ENCODE measurements at places on chromosomes 13 and 19.
A peak's percentile ranks its signal among the peaks of the same experiment; 100 is the strongest.

GRCh38 chr19:35742121-35742724, at the start of gene IGFLR1:
TSS of gene IGFLR1 (minus strand) at chr19:35742452. CDS start at chr19:35741180, 1,272 bp downstream.
- no peak for DNase-seq

- DNase-seq, result no peak
Observed at GRCh38 chr19:43726736-43727592, 11.1 kb downstream of the IRGC start.

DNA sequence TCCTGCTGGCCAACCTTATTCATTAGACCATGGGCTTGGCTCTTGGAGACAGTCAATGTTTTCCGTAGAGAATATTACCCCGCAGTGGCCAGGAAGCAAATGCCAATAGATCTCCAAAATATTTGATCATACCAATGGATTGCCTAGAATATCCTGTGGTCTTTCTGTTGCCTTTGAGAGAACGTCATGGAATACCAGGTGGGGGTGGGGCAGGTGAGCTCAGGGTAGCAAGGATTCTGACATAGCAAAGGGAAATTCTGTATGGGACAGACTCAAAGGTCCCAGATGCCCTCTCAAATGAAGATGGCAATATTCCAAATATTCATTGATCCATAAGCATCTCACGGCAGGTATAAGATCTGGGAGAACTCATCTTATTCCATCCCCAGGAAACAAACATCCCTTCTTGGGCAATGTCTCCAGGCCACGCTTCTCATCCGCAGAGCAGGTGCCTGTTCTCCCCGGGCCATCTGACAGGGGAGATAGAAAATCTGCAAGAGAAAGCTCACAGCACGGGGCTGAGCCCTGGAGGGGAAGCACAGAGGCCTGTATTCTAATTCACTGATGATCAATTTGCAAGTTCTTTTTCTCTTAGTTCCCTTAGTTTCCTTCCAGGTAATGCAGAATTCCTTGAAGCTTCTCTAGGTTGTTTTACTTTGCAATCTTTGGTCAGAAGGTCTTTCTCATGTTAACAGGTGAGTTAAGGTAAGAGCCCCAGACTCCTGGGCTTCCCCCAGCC, 69.6 kb upstream of the TSHZ3 start:
- DNase-seq, result no peak

DNA sequence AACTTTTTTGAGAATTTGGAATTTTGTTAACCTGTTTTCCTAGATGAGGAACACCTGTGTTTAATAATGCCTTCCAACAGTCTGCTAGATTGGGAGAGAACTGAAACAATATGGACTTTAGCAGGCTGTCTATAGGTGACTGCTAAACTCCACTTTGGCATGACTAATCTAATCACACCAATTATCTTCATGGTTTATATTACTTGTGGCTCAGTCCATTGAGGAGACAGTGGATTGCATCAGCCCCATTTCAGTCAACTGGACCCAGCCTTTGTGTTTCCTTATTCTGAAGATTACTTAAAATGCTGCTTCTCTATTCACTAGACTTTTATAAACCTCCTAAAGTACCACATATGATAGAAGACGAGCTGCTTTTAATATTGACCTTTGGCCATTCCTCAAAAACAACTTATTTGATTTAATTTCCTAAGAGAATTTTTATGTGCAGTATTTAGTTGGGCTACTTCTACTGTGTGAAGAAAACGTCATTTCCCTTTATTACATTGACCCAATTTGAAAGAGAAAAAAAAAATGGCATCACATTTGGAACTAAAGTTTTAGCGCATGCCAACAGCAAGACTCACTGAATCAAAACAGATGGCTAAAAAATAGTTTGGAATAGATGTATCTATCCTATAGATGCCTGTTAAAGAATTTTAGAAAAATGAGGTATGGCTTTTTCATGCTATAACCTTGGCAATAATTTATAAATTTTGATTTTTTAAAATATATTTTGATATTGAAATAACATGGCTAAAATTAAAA, 295.8 kb downstream of the NDFIP2 start:
- peak; percentile 60 for DNase-seq

GRCh38 chr13:44336934-44337333, 36.7 kb upstream of the SERP2 start:
- no peak for DNase-seq

DNA sequence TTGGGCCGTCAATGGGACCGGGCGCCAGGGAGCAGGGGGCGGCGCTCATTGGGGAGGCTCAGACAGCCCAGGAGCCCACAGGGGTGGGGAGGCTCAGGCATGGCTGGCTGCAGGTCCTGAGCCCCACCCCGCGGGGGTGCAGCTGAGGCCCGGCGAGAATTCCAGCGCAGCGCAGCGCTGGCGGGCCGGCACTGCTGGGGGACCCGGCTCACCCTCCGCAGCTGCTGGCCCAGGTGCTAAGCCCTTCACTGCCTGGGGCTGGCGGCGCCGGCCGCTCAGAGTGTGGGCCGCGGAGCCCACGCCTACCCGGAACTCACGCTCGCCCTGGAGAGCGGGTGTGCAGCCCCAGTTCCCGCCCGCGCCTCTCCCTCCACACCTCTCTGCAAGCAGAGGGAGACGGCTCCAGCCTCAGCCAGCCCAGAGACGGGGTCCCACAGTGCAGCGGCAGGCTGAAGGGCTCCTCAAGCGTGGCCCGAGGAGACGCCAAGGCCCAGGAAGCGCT, 1227.4 kb downstream of the PCDH17 start:
- DNase-seq, result no peak

GRCh38 chr13:94534166-94534565, 54.7 kb upstream of the DCT start:
- DNase-seq, result no peak

GRCh38 chr13:25281935-25282332, 5.4 kb downstream of the MTMR6 start:
- DNase-seq, result no peak

- DNase-seq, result no peak
Observed at GRCh38 chr19:45539459-45539858, 32.2 kb downstream of the VASP start.

DNA sequence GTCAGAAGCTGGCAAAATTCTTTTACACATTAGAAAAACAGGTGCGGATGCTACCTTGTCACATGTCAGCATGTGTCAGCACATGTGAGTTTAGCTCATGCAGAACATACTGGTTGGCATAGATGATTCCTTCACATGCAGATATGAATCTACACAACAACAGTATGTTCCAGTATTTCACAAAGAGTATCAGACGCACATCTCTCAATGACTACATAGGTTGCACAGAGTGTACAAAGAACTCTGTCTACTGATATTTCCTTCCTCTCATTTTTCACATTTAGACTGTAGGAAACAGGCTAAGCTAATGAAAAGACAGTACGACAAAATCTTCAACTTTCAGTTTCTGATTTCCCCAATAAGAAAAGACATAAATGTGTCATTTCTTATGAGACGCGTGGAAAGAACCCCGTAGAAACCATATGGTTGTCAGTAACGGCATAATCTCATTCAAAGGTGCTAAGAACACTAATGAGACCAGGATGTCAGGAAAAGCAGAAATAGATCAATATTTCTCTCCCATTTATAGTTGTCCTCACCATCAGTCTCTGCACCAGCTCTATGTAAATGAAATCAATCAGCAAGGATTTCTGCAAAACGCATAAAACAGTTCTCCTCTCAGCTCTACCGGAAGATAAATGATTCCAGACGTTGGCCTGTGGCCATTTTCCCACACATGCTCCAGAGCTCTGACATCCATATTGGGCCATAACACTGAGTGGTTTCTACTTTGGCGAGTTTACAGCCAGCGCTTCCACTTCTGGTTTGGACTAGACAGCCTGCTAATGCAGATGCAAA, 81.2 kb downstream of the STARD13 start:
- no peak for DNase-seq

GRCh38 chr19:10271543-10272086, 695 bp downstream of the ICAM1 start:
- DNase-seq, result no peak

DNA sequence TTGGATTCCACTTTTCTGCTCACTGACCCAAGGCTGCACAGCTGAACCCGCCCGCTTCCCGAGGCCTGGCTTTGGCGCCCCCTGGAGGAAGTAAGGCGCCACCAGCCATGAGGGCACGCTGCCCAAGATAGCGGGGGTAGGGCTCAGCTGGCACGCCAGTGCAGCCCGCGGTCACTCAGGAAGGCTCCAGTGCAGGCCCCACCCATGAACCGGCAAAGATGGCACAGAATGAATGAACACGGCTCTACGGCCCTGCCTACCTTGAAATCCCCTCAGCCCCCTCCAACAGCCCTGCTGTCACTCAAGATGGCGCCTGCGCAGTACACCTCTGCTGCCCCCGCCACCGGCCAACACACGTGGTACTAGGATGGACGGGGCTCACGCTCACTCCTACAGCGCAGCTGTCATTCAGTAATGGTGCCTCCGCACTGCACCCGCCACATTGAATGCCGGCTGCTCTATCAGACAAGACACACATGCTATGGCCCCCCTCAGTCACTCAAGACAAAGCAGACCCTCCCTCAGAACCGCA, 3.0 kb downstream of the PEG3 start:
- no peak for DNase-seq

DNA sequence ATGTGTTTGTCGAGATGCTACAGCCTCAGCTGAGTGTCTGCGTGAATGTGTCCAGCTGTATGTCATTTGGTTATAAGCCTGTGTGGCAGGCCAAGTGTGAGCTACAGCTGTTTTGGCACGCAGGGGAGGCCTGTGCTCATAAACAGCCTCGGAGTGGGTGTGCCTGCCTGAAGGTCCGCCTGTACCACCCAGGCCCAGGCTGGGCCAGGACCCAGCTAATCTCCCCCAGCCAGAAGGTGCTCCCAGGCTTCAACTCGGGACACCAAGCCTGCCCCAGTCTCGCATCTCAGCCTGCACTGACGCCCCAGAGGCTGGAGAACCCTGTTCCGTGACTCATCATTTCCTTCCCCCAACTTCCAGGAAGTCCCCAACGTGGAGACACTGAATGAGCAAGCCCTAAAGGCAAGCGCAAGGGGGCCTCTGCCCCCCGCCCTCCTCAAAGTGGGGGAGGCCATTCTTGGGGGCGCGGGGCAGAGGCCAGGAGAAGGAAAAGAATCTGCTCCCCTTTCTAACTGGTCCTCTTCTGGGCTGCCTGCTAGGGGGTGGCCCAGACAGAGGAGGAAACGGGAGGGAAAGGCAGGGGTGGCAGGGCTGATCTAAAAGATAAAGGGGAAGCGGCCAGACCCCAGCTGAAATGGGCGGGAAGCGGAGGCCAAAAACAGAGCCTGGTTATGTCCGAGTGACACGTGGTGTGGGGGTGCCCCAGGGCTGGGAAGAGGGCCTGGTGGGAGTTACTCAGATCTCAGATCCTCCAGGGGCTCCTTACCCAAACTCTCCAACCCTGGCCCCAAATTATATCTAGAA, 2.0 kb downstream of the SLC1A5 start:
- DNase-seq, result peak; percentile 73

- DNase-seq, result no peak
Observed at GRCh38 chr13:110396913-110397381, 89.9 kb downstream of the COL4A2 start.

GRCh38 chr13:24148414-24149235, 11.9 kb upstream of the SPATA13 start:
- DNase-seq, result peak; percentile 90

GRCh38 chr13:42119875-42120274, 71.4 kb downstream of the DGKH start:
- no peak for DNase-seq

GRCh38 chr19:43446746-43447489, 18.5 kb downstream of the LYPD3 start:
- DNase-seq, result peak; percentile 70

- no peak for DNase-seq
Observed at GRCh38 chr19:58516964-58517833, 2.4 kb downstream of the ZBTB45 start.

DNA sequence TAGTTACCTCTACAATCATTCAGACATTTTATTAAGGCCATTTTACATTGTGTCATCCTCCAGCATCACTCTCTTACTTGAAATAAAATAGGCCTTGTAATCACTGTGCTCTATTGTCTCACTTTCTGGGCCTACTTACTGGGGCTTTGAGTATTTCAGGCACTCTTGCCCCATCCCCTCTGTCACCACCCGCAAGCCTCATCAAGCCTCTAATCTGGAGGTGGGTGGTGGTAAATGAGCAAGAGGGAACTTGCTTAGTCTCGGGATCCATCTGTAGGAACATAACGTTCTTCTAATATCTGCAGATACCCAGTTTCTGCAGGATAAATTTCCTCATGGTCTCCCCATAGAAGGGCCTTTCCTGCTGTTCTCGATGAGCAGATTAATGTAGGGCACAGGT, 19.4 kb upstream of the GPR18 start:
- DNase-seq, result no peak

GRCh38 chr13:31452525-31452924, 252.8 kb downstream of the B3GLCT start:
- no peak for DNase-seq

- no peak for DNase-seq
Observed at GRCh38 chr19:33712268-33712667, 84.4 kb upstream of the KCTD15 start.

GRCh38 chr13:48580185-48580803, 47.4 kb upstream of the RCBTB2 start:
- peak; percentile 57 for DNase-seq

GRCh38 chr13:59641261-59641660, 522.5 kb downstream of the DIAPH3 start:
- DNase-seq, result no peak

- DNase-seq, result no peak
Observed at GRCh38 chr19:15218501-15218900, 13.7 kb downstream of the EPHX3 start.

DNA sequence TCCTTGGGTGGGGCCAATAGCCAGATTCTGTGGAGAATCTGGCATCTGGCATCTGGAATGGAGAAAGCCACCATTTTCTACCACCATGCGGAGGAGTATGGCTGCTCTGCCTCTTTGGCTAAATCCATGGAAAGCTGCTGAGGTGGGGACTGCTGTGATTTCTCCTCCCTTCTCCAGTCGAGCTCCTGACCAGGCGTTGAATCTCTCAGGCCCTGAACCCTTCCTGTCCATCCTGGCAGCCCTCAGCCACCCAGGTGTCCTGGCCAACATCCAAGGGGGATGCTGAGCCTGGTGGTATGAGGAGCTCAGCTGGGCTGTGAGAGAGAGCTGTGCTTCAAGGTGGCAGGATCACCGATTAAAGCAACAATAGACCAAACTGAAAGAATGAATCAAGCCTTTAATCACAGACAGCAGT, 17.4 kb upstream of the SIGLEC6 start:
- DNase-seq, result no peak

- DNase-seq, result no peak
Observed at GRCh38 chr19:30596813-30597399, 224.7 kb downstream of the ZNF536 start.

- DNase-seq, result no peak
Observed at GRCh38 chr13:42880056-42880605, 98.7 kb downstream of the FAM216B start.

Data from LoVo (cell line).